ENCODE measurements at places on chromosomes 7 and 10.

DNA sequence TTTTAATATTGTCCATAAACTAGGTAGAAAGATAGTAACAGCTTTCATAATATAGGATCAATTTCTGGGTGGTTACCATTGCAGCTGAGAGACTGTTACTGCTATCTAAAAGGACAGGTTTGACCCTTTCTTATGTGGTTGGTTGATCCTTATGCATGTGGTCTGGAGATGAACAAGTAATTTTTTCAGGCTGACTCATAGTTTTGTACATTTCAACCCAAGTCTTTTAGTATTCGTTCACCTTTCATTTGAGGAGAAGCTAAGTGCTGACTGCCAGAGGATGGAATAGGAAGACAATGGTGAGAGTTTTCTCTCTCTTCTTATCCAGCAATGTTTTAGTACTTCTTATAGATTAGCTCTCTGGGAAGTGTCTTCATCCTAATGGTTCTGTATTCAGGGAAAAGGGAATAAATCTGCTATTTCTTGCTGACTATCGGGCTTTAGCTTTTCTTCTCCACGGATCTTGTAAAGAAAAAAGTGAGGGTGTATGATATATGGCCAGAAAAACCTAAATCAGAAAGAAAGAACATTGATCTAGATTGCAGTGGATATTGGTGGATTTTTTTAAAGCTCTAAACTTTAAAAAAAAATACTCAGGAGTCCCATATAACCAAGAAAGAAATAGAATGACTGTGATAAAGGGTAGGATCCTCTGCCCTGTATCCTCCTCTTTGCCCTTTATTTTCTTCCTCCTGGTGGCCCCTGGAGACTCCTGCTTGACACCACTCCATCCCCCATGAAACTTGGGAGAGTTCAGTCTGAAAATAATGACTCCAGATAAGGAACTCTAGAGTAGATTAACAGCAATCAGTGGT is 88.0 kb downstream of the CPED1 start:
- H3K27me3 ChIP-seq: no peaks in the 10 kb centered on the region
- peaks cover 24% of the 10 kb centered on the region for H3K4me1 ChIP-seq
- H3K36me3 ChIP-seq: no peaks in the 10 kb centered on the region
- no peak for DNase-seq
- peak overlapping the region; percentile 68 for H3K27ac ChIP-seq

- no peak overlapping the region for H3K27ac ChIP-seq
- peaks cover 41% of the 10 kb centered on the region for H3K27me3 ChIP-seq
- no peak overlapping the region for H3K4me3 ChIP-seq
- H3K36me3 ChIP-seq: no peaks in the 10 kb centered on the region
- DNase-seq: no peak
Measured at GRCh38 chr10:100899171-100899570, 13.6 kb upstream of the SLF2 start.

GRCh38 chr7:155743177-155743576 is 69.1 kb downstream of the SHH start:
- no peaks in the 10 kb centered on the region for H3K4me1 ChIP-seq
- no peak for DNase-seq
- no peaks in the 10 kb centered on the region for H3K27me3 ChIP-seq

DNA sequence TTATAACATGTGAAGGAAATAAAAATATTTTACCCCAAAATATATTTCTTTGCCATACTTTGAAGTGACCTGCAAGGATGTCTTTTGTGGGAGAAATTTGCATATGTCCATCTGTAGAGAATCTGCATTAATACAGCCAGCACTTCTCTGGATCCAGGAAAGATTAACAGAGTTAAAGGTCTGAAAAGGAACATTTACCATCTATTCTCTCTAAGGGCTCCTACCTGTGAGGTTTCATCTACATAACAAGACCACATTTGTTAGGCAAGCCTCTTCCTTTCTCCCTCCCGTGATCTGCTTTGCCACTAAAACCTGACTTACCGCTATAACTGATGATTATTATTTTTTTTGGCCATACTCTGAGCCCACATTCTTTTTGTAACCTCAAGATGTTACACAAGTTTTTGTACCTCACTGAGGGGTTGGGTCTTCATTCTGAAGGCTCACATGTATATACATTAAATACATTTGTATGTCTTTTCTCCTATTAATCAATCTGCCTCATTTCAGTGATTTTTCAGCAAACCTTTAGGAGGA is 129.4 kb downstream of the AKR1D1 start:
- no peak for DNase-seq
- peaks cover 24% of the 10 kb centered on the region for H3K4me1 ChIP-seq
- H3K4me3 ChIP-seq: no peak overlapping the region
- H3K27me3 ChIP-seq: no peaks in the 10 kb centered on the region

GRCh38 chr7:149369497-149369896 is 91.4 kb downstream of the ZNF777 start:
- H3K27me3 ChIP-seq: no peaks in the 10 kb centered on the region
- peak overlapping the region; percentile 71 for H3K27ac ChIP-seq
- DNase-seq: no peak
- peaks cover 5% of the 10 kb centered on the region for H3K36me3 ChIP-seq
- no peak overlapping the region for H3K4me3 ChIP-seq

GRCh38 chr10:96456296-96456840 is 57.4 kb downstream of the TLL2 start:
- no peak overlapping the region for H3K27ac ChIP-seq
- peaks cover 37% of the 10 kb centered on the region for H3K27me3 ChIP-seq
- H3K36me3 ChIP-seq: no peaks in the 10 kb centered on the region
- no peak for DNase-seq
- H3K4me3 ChIP-seq: no peak overlapping the region

DNA sequence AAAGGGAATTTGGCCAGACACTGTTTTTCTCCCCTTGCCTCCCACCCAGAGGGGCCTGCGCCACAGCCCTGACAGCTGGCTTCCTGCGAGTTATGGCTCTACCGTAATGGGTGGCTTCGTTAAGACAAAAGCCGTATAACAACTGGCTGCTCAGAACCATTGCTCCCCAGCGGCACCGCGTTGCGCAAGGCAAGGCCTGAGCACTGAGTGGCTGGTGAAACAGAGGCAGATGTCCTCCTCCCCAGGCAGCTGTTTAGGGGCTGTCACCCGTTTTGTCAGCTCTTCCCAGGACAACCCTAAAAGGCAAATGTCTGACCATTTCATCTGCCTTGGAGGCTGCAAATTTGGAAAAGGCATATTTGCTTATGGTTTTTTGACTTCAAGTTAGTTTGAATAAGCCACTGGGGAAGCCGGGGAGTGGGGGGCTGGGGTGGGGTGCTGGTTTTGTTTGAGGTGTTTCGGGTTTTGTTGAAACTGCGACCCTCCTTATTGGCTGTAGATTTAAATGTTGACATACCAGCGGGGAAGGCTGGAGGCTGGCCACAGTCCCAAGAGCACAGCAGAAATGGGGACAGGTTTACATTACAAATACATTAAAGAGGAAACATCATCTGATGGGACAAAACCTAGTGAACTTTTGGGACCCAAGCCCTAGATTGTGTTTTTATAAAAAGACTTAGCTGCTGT is 681 bp upstream of the SPOCK2 start:
- H3K4me1 ChIP-seq: peaks cover 28% of the 10 kb centered on the region
- no peak overlapping the region for H3K27ac ChIP-seq
- H3K27me3 ChIP-seq: peaks cover 57% of the 10 kb centered on the region
- peak overlapping the region; percentile 77 for H3K4me3 ChIP-seq
- no peak for DNase-seq

DNA sequence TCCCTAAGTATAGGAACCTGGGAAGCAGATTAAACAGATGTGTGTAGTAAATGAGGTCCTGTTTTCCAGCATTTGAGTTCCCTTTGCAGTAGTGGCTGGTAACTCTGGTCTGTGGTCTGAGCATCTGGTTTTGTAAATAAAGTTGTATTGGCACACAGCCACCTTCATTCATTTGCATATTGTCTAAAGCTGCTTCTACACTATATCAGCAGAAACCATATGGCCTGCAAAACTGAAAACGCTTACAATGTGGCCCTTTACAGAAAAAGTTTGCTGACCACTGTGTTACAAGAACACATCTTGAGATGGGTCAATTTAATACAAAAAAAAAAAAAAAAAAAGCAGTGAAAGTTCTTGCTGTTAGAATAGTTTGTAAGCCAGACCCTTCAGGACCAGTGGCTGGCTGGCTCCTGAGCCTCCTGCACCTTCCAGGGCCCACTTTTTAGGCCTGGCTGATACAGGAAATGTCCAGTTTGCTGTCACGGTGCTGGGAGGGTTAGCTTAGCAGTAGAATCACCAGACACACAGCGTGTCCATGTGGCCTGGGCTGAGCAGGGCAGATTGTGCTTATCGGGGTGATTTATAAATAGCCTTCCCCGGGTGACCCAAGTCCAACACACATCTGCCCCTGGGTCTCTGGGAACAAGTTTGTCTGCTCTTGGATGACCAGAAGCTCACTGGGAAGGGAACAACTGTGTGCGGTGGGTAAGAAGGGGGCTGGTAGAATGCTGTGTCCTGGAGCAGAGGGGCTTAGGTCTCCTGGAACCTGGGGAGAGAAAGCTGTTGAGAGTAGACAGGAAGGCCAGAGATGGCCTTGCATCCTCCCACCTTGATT is 1.4 kb downstream of the C10orf71 start:
- H3K27ac ChIP-seq: no peak overlapping the region
- peaks cover 47% of the 10 kb centered on the region for H3K27me3 ChIP-seq
- peaks cover 7% of the 10 kb centered on the region for H3K4me1 ChIP-seq
- no peak for DNase-seq
- H3K4me3 ChIP-seq: no peak overlapping the region

DNA sequence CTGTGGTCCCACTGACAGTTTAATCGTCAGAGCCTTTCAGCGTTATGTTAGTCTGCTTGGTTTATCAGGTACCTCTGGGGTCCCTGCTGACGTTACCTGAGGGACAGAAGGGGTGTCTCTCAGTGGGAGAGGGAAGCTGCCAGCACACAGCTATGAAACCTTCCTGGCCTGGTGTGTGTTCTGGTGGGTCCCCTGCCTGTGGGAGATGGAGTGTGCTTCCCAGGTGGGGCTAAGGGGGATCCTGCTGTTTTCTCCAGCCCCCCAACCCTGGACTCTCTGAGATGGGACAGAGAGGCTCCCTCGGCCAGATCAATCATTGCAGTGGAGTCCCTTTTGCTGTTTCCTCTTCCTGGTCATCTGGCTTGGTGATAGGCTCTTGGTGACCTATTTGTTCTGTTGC is 308.8 kb downstream of the TNS3 start:
- no peaks in the 10 kb centered on the region for H3K4me1 ChIP-seq
- no peak overlapping the region for H3K27ac ChIP-seq
- no peak overlapping the region for H3K4me3 ChIP-seq
- no peak for DNase-seq
- H3K27me3 ChIP-seq: no peaks in the 10 kb centered on the region

DNA sequence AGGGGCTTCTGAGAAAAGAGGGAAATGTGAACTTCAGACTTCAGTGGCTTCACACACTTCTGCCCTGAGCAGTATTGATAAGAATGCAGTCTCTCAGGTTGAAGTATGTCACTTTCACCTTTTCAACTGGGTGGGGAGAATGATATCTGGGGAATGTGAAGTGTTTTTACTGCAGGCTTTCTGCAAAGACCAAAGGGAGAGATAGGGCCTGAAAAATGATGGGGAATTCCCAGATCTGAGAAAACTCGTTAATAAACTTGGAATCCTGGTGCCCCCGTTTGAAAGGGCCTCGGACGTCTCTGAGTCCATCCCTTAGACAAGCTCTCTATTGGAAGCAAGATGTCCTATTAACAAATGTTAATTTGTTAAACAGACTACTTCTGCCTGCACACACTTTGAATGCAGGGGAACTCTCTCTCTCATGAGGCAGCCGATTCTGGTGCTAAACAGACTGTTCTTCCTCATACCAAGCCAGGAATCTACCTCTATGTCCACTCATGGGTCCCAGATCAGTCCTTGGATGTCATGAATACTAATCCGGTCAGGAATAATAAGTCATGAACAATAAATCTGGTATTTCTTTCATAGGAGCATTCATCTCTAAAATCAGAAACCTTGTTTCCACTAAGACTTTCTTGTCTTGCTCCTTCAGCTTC is 193.6 kb downstream of the JCAD start:
- no peak overlapping the region for H3K4me3 ChIP-seq
- H3K4me1 ChIP-seq: peaks cover 64% of the 10 kb centered on the region
- no peaks in the 10 kb centered on the region for H3K27me3 ChIP-seq
- H3K27ac ChIP-seq: peak overlapping the region; percentile 95
- peaks cover 4% of the 10 kb centered on the region for H3K36me3 ChIP-seq

DNA sequence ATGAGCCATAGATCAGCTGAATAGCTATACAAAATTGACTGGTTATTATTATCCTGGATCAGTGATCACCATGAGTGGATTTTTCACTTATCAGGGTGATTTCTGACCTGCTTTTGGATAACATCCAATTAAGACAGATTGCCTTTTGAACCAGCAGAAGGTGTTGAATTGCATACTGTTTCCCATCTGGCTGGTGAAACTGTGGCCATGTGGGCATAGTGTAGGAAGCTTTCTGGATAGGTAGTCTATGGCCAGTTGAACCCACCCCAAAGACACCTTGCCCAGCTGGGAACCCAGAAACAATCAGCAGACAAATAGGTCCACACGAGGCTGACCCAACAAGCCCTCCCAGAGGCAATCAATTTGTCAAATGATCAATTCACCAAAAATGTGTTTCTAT is 29.3 kb downstream of the DNAJC12 start:
- H3K27ac ChIP-seq: no peak overlapping the region
- H3K36me3 ChIP-seq: peaks cover 10% of the 10 kb centered on the region
- no peaks in the 10 kb centered on the region for H3K4me1 ChIP-seq
- DNase-seq: no peak

- DNase-seq: peak; percentile 50
- H3K4me3 ChIP-seq: peak overlapping the region; percentile 87
- H3K36me3 ChIP-seq: peaks cover 2% of the 10 kb centered on the region
- peaks cover 22% of the 10 kb centered on the region for H3K4me1 ChIP-seq
- H3K27ac ChIP-seq: peak overlapping the region; percentile 96
- peaks cover 3% of the 10 kb centered on the region for H3K27me3 ChIP-seq
Measured at GRCh38 chr7:43583424-43584194, 701 bp downstream of the STK17A start.

DNA sequence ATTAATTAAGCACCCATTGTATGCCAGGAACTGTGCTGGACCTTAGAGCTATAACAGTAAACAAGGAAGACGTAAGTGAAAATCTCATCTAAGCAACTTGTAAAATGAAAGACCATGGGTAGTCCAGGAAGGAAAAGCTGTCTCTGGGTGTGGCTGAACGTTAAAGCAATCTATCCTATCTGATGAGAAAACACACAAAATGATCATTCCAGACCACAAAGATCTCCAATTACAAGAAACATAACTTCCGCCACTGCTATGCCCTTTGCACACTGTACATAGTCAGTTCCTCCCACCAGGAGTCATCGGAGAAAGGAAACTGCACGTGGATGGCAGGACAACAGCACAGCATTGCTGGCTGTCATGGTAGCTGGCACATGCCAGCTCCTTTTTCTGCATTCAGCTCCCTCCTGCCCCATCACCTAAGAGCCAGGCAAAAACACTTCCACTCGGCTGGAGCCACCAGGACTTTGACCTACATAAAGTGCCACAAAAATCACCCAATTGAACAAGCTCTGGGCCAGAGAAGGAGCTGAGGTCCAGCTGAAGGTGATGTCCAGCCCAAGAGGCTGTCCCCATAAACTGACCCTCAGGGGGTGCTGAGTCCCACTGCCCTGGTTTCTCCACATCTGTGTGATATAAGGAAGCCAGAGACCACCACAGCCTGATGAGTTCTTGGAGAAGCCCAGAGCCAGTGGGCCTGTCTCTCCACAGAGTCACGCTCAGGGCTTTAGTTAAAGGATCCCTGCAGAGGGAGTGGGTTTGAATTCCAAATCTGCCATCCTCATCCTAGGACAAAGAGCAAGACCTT is 56.4 kb downstream of the STEAP1B start:
- H3K4me3 ChIP-seq: no peak overlapping the region
- DNase-seq: no peak

Measured in mesothelial cell of epicardium (in vitro differentiated cells).